ENCODE measurements at places on chromosomes 5 and 9. TPM values are rescaled to one million over a fixed set of nuclear protein-coding genes. Genes with fewer than 3 reads are reported as not detected.

GRCh38 chr5:154575546-154576428 lies 97.8 kb upstream of the HAND1 start:
- DNase-seq, result no peak
- H3K27me3 ChIP-seq, result peaks cover 30% of the 10 kb centered on the region
- H3K36me3 ChIP-seq, result no peaks in the 10 kb centered on the region
- no peak overlapping the region for H3K27ac ChIP-seq
- no peak overlapping the region for H3K4me3 ChIP-seq

- H3K27ac ChIP-seq, result no peak overlapping the region
- peaks cover 17% of the 10 kb centered on the region for H3K4me1 ChIP-seq
- no peak for DNase-seq
- H3K27me3 ChIP-seq, result no peaks in the 10 kb centered on the region
- H3K4me3 ChIP-seq, result no peak overlapping the region
Measured at GRCh38 chr5:32273821-32274220, 38.9 kb downstream of the MTMR12 start.

GRCh38 chr9:96720435-96720834 lies 57.5 kb downstream of the ZNF510 start:
- peaks cover 4% of the 10 kb centered on the region for H3K36me3 ChIP-seq
- H3K4me3 ChIP-seq, result no peak overlapping the region
- H3K27ac ChIP-seq, result no peak overlapping the region
- H3K4me1 ChIP-seq, result peaks cover 7% of the 10 kb centered on the region

- peaks cover 37% of the 10 kb centered on the region for H3K4me1 ChIP-seq
- H3K27me3 ChIP-seq, result no peaks in the 10 kb centered on the region
- H3K27ac ChIP-seq, result no peak overlapping the region
- H3K4me3 ChIP-seq, result peak overlapping the region; percentile 99
Measured at GRCh38 chr9:112377087-112377486, 2.8 kb upstream of the HSDL2 start.

GRCh38 chr5:126575644-126576043 lies 19.4 kb downstream of the ALDH7A1 start:
- no peak overlapping the region for H3K27ac ChIP-seq
- H3K27me3 ChIP-seq, result no peaks in the 10 kb centered on the region
- no peak overlapping the region for H3K4me3 ChIP-seq
- no peaks in the 10 kb centered on the region for H3K4me1 ChIP-seq

- no peaks in the 10 kb centered on the region for H3K36me3 ChIP-seq
- peaks cover 1% of the 10 kb centered on the region for H3K4me1 ChIP-seq
- no peak overlapping the region for H3K4me3 ChIP-seq
- no peak for DNase-seq
Measured at GRCh38 chr5:158966716-158967115, 133.0 kb downstream of the EBF1 start.

GRCh38 chr9:104775574-104775936 lies 11.6 kb downstream of the NIPSNAP3B start:
- H3K4me1 ChIP-seq, result no peaks in the 10 kb centered on the region
- H3K27me3 ChIP-seq, result peaks cover 16% of the 10 kb centered on the region
- no peak for DNase-seq
- peaks cover 2% of the 10 kb centered on the region for H3K36me3 ChIP-seq
- no peak overlapping the region for H3K27ac ChIP-seq

- no peak overlapping the region for H3K4me3 ChIP-seq
- peaks cover 10% of the 10 kb centered on the region for H3K27me3 ChIP-seq
- no peaks in the 10 kb centered on the region for H3K4me1 ChIP-seq
- no peaks in the 10 kb centered on the region for H3K36me3 ChIP-seq
- no peak overlapping the region for H3K27ac ChIP-seq
Measured at GRCh38 chr9:89247431-89248353, 63.3 kb upstream of the CKS2 start.

- DNase-seq, result no peak
Measured at GRCh38 chr5:83157163-83157562, 79.8 kb downstream of the XRCC4 start.

DNA sequence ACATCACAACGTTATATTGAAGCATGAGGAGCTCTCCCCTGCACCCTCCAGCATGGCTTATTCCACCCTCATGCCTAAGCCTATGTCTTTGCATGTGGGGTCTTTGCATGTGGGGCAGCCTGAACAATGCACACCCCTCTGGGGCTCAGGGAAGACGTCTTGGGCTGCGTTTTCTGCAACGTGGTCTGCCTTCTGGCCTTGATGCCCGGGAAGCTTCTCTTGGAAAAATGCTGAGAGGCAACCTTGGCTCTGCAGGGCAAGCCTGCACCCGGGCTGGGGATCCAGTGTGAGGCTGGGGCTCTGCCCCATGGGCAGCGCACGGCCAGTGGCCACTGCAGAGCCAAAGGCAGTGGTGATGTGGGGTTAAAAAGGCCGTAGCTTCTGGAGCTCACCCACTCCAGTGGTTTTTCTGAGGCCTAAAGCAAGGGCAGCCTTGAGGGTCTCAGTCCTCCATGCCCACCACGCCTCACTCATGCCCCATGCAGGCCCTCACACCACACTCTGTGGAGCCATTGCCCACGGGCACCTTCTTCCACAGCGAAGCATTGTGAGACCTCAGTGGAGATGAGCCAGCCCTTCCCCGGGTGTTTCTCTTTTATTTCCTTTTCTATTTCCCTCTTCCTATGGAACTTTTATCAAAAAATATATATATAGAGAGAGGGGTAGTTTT lies 112.2 kb downstream of the MRPL36 start:
- H3K4me1 ChIP-seq, result no peaks in the 10 kb centered on the region
- peaks cover 6% of the 10 kb centered on the region for H3K27me3 ChIP-seq
- H3K27ac ChIP-seq, result no peak overlapping the region
- no peak overlapping the region for H3K4me3 ChIP-seq
- no peaks in the 10 kb centered on the region for H3K36me3 ChIP-seq
- no peak for DNase-seq

DNA sequence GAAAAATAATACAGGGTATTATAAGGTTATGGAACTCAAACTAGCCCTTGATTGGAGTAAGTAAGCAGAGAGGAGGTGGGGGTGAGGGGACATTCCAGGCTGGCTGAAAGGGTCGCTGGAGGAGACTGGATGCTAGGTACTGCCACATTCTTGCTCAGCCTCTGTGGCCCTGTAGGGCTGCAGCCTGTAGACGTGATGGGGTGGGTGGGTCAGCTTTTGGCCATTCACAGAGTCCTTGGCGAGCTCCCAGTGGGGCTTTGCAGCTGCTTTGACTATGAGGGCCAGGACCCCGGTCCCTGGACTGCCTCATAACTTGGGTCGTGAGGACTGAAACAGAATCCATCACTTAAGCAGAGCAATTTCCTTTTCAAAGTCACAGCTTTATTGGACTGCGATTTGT lies 4.2 kb upstream of the GDNF start:
- no peak for DNase-seq
- peaks cover 68% of the 10 kb centered on the region for H3K27me3 ChIP-seq
- H3K4me1 ChIP-seq, result peaks cover under 1% of the 10 kb centered on the region
- H3K27ac ChIP-seq, result no peak overlapping the region
- H3K36me3 ChIP-seq, result no peaks in the 10 kb centered on the region

DNA sequence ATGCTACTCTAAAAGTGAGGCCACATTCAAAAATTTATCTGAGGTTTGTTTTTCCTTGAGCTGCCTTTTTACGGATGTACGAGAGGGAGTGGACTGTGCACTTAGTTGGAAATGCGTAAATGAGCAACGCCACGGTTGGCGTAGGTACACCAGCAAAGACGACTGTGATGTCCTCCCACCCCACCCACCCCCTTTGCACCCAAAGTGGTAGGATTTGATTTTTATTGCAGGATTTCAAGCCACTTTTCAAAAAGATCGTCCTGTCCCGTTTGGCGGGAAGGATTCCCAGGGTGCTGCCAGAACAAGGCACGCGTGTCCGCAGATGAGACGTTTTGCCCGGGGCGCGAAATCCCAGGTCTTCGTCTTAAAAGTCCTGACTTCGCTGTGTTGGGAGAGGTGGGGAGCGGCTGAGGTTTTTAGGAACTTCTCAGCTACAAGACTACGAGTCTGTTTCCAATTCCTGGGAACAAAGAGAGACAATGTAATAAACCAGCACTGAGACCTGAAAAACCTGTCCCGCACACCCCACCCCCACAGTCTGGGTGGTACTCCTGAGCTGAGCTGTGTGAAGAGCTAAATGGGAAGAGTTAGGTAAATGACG lies 1.0 kb upstream of the TLE1 start:
- H3K4me3 ChIP-seq, result peak overlapping the region; percentile 83
- H3K4me1 ChIP-seq, result peaks cover 11% of the 10 kb centered on the region
- no peak overlapping the region for H3K27ac ChIP-seq
- no peak for DNase-seq
- peaks cover 1% of the 10 kb centered on the region for H3K36me3 ChIP-seq

- no peak for DNase-seq
- no peaks in the 10 kb centered on the region for H3K4me1 ChIP-seq
- no peak overlapping the region for H3K27ac ChIP-seq
- no peak overlapping the region for H3K4me3 ChIP-seq
Measured at GRCh38 chr5:135710045-135710675, 124.3 kb upstream of the SLC25A48 start.

DNA sequence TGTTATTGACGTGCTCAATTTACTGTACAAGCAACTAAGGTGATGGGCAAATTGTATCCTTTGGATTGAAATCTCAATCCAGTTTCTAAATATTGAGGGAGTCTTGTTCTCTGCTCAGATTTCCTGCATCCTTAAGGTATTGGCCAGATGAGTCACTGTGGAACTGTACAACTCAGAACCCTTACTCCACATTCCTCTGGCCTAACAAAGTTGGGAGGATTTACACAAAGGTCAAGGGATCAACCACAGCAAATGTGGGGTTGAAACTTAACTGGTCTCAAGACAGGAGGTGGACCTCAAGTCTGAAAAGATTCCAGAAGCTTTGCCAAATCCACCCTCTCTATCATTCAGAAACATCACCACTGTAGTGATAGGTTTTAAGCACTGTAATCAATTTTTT lies 81.5 kb upstream of the AGXT2 start:
- H3K4me1 ChIP-seq, result peaks cover 12% of the 10 kb centered on the region
- DNase-seq, result no peak
- H3K27me3 ChIP-seq, result peaks cover 43% of the 10 kb centered on the region
- H3K4me3 ChIP-seq, result no peak overlapping the region

DNA sequence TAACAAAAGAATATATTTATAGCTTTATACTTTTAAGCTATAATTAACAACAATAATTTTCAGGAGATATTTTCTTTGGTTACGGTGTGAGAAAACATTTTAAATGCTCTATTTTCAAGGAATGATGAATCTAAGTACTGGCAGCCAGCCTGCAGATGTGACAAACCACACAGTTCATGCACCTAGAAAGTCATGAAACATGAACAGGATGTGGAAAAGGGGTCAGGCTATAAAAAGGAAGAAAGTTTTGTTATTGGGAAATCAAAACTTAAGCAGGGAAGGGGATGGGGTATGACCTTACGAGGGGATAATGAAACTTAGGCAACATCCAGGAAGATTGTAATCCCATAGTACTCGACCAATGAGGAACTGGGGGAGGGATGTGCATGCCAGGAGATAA lies 508.7 kb upstream of the GRAMD2B start:
- H3K4me1 ChIP-seq, result no peaks in the 10 kb centered on the region
- H3K36me3 ChIP-seq, result no peaks in the 10 kb centered on the region
- H3K27ac ChIP-seq, result no peak overlapping the region
- H3K4me3 ChIP-seq, result no peak overlapping the region
- H3K27me3 ChIP-seq, result no peaks in the 10 kb centered on the region

DNA sequence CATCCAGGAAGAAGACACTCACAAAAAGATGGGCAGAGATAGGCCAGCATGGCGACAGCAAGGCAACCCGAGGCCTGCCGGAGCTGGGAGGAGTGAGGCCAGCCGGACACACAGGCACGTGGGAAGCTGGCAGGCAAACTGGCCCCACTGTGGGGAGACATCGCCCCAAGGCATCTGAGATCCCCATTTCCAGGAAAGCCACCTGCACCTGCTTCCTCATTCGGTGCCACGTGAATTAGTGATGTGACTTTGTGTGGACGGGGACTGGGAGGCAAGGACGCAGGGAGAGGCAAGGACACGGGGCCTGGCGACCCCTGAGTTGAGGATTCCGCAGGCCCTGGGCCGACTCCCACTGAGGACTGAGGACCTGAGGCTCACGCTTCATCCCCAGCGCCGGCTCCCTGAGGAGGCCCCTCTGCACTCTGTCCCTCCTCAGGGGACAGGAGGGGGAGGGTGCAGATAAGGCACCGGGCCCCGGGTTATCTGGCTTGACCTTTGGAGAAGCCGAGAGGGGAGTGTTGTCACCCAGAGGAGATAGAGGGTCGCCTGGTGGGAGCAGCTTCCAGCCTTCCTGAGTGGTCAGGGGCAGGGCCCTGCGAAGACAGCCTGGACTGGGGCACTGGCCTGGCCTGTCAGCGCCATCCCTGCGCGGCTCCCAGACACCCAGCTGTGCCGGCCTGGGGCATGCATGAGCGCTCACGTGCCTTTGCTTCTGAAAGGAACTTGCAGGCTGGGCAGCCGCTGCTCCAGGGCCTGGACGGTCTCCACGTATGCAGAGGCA lies 39.7 kb downstream of the NDUFS6 start:
- H3K27ac ChIP-seq, result no peak overlapping the region
- no peaks in the 10 kb centered on the region for H3K36me3 ChIP-seq

DNA sequence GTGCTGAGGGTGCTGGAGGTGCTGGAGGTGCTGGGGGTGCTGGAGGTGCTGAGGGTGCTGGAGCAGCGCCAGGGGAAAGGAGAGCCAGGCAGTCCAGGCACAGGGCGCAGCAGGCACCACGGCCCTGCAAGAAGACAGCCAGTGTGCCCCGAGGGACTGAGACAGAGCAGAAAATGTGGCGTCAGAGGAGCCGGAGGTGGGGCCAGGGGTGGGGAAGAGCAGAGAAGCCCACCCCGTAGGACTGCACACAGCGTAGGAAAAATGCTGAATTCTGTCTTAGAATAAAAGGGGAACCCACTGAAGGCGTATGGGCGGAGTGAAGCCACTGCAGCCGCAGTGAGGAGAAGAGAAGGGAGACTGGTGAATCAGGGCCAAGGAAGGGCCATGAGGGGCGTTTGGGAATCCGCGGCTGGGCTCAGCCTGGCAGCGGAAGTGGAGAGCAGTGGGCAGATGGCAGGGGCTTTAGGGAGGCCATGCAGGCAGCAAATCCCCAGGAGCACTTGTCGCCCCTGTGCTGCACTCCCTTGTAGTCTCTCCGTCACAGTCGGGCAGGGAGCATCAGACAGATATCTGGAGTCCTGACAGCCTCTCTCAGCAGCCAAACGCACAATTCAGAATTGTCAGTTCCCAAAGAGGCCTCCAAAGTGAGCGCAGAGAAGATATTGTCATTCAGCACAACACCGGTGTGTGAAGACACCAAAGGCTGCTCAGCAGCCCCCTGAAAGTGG lies 35.9 kb upstream of the LECT2 start:
- H3K4me3 ChIP-seq, result no peak overlapping the region
- H3K27me3 ChIP-seq, result peaks cover 15% of the 10 kb centered on the region
- H3K27ac ChIP-seq, result no peak overlapping the region
- no peaks in the 10 kb centered on the region for H3K36me3 ChIP-seq
- no peaks in the 10 kb centered on the region for H3K4me1 ChIP-seq
- no peak for DNase-seq

GRCh38 chr5:173140769-173141168 lies 3.6 kb upstream of the BNIP1 start:
- H3K4me3 ChIP-seq, result no peak overlapping the region
- no peak for DNase-seq
- H3K27ac ChIP-seq, result no peak overlapping the region
- H3K27me3 ChIP-seq, result no peaks in the 10 kb centered on the region
- H3K4me1 ChIP-seq, result peaks cover 8% of the 10 kb centered on the region

GRCh38 chr5:83608122-83608521 lies 112.5 kb downstream of the HAPLN1 start:
- H3K27ac ChIP-seq, result no peak overlapping the region
- H3K27me3 ChIP-seq, result no peaks in the 10 kb centered on the region
- no peaks in the 10 kb centered on the region for H3K4me1 ChIP-seq
- H3K36me3 ChIP-seq, result no peaks in the 10 kb centered on the region
- H3K4me3 ChIP-seq, result no peak overlapping the region

Gene C9orf153
- 0.30 TPM for total RNA-seq

Gene HTR1A
- not detected for total RNA-seq

Gene CTXN3
- total RNA-seq, result not detected

Gene OR1L4
- total RNA-seq, result not detected

Gene SLC34A1
- total RNA-seq, result 1.9 TPM
